Stimulated activated naive CD4-positive, alpha-beta T cell (primary cell): ENCODE measurements at places on chromosomes 12 and 14.
A peak's percentile ranks its signal among the peaks of the same experiment; 100 is the strongest.

- DNase-seq, result no peak
Measured at GRCh38 chr14:106625186-106625585, 1098.8 kb downstream of the TMEM121 start.

GRCh38 chr12:6724409-6724797 is 557 bp downstream of the COPS7A start:
- DNase-seq, result no peak

GRCh38 chr14:65847075-65847847 is 434.7 kb downstream of the FUT8 start:
- DNase-seq, result peak; percentile 43

- DNase-seq, result no peak
Measured at GRCh38 chr12:78580296-78580695, 284.3 kb upstream of the SYT1 start.

- DNase-seq, result no peak
Measured at GRCh38 chr14:67738740-67739504, 37.2 kb downstream of the RDH12 start.

- no peak for DNase-seq
Measured at GRCh38 chr14:55441286-55441685, 870 bp upstream of the TBPL2 start.

DNA sequence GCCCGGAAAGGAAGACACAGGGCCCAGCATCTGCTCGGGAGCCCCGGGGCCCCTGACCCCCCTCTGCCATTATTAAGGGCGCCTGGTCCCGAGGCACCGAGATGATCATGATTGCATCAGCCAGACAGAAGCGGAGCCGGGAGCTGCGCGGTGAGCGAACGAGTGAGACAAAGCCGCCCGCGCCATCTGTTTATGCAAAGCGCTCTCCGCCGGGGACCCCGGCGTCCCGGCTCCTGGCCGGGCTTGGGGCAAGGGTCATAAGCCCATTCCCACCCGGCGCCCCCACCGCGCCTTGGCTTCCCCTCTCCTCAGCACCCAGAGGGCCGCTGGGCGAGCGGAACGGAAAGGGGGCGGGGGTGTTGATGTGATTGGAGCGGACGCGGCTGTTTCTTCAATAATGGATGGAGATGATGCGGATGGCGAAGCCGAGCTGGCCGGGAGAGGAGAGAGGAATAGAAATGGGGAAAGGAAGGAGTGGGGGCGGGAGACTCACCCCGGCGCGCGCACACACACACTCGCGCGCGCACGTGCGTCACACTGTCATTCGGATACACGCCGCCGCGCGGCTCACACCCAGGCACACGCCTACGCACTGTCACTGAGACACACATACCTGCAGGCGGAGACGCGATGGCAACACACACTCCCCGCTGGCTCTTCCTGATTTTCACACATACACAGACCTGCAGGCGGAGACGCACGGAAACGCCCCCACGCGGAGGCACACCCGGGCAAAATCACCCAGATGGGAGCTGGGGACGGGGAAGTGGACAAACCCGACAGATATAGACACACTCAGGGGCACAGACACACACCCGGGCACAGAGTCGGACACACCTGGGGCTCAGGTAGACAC is 10.7 kb downstream of the STAC3 start:
- peak; percentile 67 for DNase-seq

GRCh38 chr12:457676-458075 is 2.1 kb upstream of the B4GALNT3 start:
- no peak for DNase-seq

DNA sequence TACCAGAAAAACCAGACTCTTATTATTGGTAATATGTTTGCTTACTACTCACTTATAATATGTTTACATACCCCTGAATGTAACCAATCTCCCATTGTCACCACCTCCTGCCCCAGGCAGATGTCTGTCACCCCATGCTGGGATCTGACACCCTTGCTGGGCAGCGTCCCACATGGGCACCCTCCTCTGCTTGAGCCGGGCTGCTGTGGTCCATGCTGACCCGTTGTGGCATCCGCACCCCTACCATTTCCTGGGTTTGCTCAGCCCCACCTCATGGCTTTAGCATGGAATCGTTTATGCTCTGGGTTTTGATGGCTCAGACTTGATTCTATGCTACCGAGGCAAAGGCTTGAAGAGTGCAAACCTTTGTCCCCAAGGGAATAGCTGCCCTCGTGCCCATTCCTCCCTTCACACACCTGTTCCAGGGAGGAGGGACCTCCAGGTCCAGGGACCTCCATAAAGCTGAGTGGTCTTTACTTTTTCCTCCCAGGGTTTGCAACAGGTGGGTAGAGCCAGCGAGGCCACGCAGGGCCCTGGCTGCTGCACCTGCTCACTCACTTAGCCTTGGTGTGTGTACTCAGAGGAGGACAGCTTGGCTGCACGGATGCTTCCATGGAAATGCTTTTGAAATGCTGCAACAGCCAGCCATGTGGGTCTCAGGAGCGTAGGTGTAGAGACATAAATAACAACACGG is 68.7 kb downstream of the PRMT8 start:
- no peak for DNase-seq

DNA sequence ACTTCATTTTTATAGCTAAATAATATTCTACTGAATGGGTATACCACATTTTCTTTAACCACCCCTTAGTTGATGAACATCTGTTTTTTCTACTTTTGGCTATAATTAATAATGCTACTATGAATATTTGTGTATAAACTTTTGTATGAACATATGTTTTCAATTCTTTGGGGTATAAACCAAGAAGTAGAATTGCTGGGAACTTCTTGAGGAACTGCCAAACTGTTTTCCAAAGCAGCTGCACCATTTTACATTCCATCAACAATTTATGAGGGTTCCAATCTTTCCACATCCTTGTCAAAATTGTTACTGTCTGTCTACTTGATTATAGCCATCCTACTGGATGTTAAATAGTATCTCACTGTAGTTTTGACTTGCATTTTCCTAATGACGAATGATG is 221.8 kb downstream of the PRKD1 start:
- DNase-seq, result no peak

GRCh38 chr12:59414051-59414450 is 181.8 kb upstream of the SLC16A7 start:
- DNase-seq, result no peak

DNA sequence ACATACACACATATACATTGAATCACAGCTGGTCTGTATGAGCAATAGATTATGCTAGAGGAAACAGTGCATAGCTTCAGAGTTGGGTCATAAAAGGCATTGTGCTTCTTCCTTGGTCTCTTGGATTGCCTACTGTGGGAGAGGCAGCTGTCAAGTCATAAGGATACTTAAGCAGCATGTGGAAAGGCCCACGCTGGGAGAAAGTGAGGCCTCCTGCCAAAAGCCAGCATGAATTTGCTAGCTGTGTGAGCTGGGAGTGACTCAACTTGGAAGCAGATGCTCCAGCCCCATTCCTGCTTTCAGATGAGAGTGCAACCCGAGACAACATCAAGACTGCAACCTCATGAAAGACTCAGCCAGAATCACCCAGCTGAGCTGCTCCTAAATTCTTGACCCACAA is 311.9 kb upstream of the TBX3 start:
- no peak for DNase-seq

DNA sequence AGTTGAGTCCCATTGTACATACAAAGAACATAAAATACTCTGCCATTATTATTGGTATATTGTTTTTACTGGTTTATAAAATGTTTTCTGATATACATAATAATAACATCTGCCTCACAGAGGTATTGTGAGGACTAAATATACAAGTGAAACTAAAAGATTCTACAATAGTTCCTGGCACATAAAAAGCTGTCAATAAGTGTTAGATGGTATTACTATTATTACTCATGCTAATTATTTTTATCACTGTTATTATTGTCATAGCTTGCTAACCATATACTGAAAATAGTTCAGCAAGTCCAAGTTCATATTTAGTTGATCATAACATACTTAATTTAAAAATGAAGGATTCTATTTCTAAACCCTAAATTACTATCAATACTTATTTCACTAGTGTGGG is 34.4 kb downstream of the BTG1 start:
- DNase-seq, result no peak

GRCh38 chr14:103312006-103312635 is 21.9 kb upstream of the EIF5 start:
- no peak for DNase-seq

- no peak for DNase-seq
Measured at GRCh38 chr14:32825058-32825457, 113.6 kb upstream of the NPAS3 start.

DNA sequence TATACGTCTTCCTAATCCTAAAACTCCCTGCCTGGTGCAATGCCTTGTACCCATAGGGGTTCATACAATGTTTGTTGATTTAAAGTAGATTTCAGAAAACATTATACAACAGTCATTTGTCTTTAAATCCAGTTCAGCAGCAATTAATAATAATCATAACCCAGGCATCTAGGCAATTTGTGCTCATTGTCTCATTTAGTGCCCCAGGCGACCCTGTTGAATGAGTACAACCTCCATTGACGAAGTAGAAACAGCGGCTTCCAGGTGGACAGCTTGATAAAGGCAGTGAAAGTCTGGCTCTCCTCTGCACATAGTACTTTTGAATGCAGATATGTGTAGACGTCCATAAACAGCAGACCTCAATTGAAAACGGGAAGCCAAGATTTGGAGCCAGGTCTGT is 82.9 kb upstream of the CPM start:
- DNase-seq, result no peak

DNA sequence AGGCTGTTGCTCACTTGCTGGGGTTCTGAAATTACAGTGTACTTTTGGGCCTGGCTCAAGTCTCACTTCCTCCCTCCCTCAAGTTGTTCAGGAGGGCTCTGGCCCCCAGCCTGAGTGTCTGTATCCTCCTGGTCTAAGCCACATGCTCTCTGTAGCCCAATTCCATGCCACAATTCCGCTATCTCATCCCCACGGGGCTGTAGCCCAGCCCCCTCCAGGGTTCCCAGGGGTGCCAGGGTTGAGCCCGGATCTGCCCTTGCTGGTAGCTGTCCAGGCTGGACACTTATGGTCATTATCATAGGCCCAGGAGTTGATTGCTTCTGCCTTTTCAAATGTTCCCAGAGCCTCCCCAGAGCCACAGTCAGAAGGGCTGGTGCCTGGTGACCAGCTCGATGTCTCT is 65.3 kb downstream of the PRIMA1 start:
- no peak for DNase-seq

DNA sequence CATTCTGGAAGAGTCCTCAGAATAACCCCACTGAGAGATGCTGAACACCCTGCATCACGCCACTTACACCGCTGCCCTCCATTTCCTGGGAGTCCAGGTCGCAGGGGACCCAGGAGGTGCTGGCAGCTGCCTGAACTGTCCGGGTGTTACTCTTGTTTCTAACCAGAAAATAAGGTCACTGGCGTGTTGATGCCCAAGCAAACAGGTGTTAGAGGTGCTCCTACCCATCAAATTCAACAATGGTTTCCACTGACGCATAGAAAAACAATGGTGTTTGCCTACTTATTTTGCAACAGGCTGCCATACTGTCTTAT is 23.8 kb downstream of the PITPNM2 start:
- no peak for DNase-seq

- no peak for DNase-seq
Measured at GRCh38 chr12:13962699-13963098, 18.7 kb downstream of the GRIN2B start.

DNA sequence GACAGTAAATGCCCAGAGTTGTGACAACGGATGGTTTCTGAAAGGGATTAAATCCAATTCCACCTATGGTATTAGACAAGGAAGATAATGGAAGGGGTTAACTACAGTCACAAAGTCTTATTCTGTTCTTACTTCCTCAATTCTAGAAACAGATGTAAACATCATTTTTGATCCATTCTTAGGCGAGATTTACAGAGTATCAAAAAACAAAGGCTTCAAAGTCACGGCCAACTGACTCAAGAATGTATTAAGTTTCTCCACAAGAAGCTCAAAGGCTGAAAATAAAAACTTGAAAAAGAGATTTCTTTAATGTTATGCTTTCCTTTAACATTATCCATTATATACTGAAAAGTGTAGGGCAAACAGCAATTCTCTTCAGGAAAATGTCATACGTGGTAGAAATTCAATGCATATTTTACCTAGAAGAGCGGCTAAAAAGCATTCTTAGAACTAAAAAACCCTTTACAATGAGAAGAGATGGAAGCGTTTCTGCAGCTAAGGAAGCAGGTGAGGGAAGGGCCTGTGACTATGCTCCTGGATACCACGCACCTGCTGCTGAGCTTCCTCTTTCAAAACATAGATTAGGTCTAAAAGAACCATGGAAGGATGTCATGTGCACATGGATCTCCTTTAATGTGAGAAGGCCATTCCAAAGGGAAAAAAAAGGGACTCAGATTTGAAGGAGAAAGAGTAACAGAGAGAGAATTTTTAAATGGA is 185.8 kb downstream of the STXBP6 start:
- DNase-seq, result no peak

- DNase-seq, result no peak
Measured at GRCh38 chr12:48351022-48351708, 446 bp upstream of the ZNF641 start.

GRCh38 chr14:30521899-30522736 is 36.8 kb upstream of the G2E3 start:
- DNase-seq, result no peak

DNA sequence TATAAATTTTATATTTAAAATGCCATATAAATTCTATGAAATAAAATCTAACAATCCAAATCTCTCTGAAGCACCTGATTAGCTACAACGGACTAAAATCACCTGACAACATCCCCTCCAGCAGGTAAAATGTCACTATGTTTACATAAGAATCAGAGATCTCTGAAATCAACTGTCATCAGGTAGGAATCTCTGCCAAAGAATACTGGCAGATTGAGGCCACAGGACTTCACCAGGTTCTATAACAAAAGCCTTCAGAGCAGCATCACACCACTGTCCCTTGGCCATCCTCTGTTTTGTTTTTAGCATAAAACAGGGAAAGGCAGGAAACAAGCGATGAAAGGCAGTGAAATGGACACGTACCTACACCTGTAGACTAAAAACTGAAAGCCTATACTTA is 22.1 kb downstream of the FGD6 start:
- DNase-seq, result no peak

DNA sequence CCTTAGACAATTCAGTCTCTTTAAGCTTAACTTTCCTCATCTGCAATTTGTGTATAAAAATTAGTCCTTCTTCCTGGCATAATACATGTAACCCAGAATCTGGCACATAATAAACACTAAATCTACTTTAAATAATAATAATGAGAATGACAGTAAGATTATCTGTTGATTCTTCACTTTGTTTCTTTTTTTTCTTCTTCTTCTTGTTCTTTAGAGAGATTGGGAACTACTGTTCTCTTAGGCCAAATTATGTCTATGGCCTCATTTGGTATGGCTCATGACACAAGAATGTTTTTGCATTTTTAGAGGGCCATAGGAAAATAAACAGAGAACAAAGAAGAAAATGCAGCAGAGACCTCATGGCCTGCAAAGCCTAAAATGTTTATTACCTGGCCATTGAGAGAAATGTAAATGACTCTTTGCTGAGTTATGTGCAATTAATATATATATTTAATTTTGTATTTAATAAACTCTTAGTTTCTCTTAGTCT is 275.8 kb downstream of the SLC6A15 start:
- no peak for DNase-seq

DNA sequence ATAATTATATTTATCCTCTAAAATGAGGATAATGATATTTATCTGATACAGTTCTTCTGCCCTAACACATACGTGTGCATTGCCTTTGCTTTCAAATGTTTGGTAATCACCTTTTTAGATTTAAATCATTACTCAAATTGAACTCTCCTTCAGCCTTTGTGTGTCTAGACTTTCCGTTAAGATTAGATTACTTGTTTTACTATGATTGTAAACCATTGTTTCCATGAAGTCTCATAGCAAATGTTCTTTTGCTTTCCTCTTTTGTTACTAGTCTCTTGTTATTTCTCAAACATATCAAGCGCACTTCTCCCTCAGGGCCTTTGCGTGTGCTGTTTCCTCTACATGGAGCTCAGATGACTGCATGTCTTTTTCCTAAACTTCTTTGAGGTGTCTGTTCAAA is 63.7 kb downstream of the ETV6 start:
- no peak for DNase-seq
